Activated naive CD8-positive, alpha-beta T cell treated with anti-CD3 and anti-CD28 coated beads, Interleukin-2, amount 10 ng/mL, durations not matched to agents 7 days and 5 days (primary cell): ENCODE measurements at places on chromosomes 3 and 15.

GRCh38 chr3:49219132-49219531 is 47.7 kb downstream of the KLHDC8B start:
- DNase-seq: no peak

DNA sequence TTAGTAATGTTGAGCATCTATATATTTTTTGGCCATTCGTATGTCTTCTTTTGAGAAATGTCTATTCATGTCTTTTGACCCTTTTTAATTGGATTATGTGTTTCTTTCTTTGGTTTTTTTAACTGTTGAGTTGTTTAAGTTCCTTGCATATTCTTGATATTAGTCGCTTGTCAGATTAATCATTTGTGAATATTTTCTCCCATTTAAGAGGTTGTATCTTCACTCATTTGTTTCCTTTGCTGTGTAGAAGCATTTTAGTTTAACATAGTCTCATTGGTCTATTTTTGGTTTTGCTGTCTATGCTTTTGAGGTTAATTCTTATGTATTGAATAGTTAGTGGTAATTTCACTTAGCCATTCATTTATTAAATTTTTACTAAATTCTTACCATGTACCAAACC is 283.8 kb downstream of the ZPLD1 start:
- no peak for DNase-seq

GRCh38 chr3:58041826-58042324 is 33.7 kb downstream of the FLNB start:
- no peak for DNase-seq

DNA sequence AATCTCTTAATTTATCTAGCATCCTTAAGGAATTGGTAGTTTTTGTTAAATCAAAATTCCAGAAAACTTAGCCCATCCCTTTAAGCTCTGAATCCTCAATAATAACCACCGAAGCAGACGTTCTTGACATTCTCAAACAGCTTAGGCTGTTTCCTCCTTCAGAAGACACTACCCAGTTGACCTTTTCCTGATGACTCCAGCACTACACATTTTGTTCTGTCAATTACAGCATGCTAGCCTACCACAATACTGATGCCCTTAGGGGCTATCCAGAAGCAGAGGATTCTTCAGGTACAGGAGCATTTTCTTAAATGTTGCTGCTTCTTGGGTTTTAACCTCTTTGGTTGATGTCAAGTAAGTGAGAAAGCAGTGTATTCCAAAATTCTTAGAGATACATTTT is 33.4 kb downstream of the ETV5 start:
- no peak for DNase-seq

DNA sequence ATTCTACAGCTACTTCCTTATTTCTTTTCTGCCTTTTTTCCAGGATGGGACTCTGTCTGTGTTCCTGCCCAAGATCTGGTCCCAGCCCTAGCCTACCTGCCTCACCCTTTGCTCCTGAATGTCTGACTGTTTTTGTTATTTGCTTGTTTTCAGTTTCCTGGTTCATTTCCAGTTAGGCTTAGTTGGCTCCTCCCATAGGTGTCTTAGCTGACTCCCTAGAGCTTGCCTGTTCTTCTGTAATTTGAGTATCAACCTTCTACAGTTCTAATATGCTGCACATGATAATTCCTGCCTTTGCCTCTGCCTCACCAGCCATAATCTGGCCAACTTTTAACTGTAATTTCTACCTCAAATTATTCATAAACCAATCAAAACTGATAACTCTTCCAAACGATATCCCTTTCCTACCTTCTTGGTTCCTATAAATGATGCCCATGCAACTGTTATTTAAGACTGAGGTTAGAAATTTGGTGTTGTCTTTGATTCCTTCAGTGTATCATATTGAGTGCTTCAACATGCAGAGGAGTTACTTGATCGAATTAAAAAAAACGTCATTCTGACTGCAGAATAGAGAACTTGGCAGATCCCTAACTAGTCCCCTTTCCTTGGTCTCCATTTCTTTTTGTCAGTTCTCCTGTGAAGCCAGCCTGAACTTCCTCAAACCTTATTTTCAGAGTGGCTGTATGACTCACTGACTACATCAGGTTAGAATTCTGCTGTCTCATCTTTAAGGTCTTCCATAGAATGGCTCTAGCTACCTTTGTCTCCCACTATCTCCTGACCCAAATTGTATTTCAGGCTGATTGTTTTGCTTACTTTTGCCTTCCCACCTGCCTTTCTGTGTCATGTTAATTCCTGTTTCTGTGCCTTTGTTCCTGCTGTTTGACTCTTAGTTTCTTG is 8.4 kb downstream of the GOLM2 start:
- no peak for DNase-seq

DNA sequence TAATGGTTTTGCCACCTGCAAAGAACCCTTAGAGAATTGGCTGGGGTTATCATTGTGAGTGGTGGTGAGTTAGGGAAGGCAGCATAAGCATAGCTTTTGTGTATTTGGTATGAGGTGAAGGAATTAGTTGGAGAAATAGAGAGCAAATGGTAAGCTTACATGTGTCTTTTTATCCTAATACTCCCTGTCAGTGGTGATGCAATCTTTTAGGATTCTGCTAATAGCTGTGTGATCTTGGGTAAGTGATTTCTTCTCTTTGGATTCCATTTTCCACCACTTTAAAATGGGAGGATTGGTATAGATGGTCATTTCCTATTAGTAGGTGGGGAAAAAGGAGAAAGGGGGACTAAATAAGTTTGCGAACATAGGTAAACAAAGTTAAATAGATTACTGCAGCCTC is 30.9 kb downstream of the PIAS1 start:
- DNase-seq: no peak

DNA sequence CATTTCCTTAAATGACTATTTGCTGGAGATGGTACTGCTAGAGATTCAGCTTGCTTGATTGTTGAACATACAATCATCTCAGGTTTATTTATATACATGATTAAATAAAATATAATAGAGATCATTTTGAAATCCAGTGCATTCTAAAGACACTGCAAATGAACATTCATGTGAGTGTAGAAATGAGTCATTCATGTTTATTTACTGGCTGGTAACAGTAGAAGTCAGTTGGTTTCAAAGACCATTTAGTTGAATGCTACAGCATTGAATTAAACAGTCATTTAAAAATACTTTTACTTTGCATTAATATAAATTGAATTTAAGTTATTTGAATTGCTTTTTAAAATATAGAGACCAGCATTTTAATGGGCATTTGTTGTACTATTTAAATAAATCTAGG is 551.9 kb upstream of the GOLIM4 start:
- DNase-seq: no peak

- DNase-seq: no peak
Observed at GRCh38 chr3:177976866-177977265, 559.4 kb upstream of the KCNMB2 start.

GRCh38 chr3:9146367-9147071 is 102.9 kb downstream of the SRGAP3 start:
- DNase-seq: no peak

- DNase-seq: no peak
Observed at GRCh38 chr3:14151471-14152083, 26.7 kb downstream of the TMEM43 start.

DNA sequence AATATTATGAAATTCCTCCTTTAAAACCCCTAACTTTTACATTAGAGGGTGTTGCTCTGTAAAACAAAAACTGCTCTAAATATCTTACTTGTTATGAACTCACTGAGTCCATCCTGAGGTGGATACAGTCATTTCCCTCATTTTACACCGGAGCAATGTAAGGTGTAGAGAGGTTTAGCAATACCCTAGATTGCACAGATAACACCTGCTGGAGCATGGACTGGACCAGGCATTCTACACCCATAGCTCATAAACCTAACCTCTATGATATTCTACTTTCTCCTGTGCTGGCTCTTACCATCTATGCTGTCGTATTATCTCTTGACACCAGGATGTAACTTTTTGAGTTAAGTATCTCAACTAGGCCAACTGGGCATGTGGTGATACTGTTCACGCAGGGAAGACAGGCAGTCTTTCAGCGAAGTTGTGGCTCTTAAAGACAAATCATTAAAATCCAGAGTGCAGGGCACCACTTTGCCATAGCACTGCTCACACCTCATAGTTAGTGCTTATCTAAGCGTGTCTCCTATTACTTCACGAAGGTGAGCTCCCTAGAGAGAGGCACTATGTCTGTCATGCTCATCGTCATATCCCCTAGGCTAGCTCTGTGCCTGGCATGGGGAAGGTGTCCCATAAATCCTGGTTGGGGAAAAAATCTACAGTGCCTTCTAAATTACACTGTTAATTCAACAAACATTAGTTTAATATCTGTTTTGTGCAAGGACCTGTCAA is 100.1 kb upstream of the SLC2A2 start:
- DNase-seq: no peak

DNA sequence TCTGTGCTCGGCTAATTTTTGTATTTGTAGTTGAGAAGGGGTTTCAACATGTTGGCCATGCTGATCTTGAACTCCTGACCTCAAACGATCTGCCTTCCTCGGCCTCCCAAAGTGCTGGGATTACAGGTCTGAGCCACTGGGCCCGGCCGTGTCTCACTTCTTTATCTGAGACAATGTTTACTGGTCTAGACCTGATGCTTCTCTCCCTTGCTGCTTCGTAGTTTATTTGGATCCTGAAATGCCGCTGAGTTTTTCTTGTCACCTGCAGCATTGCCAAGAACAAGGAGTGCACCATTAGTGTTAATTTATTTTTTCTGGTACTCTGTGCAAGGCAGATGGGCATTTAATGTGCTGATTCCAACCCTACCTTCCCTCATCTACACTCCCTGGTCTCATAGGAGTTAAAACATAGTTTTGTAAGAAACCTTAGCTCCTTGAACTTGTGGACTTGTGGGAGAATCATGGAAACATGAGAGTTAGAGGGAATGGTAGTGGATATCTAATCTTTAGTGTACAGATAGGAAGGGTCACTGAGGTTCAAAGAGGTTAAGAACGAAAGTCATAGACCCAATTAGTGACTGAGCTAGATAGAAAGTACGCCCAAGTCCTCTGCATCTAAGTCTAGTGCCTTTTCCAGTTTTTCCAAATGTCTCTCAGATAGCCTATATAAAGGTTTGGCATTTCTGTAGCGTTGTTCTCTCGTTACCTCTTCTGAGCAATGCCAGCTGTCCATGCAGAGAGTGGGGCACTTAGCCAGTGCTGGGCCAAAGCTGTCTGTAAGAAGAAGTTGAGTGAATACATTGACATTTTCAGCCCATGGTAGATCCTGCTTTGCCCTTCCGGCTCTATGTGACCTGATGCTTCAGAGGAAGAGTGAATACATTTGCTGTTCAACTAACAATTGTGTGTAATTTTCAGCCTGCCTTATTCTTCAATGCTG is 244.1 kb downstream of the LPP start:
- no peak for DNase-seq

DNA sequence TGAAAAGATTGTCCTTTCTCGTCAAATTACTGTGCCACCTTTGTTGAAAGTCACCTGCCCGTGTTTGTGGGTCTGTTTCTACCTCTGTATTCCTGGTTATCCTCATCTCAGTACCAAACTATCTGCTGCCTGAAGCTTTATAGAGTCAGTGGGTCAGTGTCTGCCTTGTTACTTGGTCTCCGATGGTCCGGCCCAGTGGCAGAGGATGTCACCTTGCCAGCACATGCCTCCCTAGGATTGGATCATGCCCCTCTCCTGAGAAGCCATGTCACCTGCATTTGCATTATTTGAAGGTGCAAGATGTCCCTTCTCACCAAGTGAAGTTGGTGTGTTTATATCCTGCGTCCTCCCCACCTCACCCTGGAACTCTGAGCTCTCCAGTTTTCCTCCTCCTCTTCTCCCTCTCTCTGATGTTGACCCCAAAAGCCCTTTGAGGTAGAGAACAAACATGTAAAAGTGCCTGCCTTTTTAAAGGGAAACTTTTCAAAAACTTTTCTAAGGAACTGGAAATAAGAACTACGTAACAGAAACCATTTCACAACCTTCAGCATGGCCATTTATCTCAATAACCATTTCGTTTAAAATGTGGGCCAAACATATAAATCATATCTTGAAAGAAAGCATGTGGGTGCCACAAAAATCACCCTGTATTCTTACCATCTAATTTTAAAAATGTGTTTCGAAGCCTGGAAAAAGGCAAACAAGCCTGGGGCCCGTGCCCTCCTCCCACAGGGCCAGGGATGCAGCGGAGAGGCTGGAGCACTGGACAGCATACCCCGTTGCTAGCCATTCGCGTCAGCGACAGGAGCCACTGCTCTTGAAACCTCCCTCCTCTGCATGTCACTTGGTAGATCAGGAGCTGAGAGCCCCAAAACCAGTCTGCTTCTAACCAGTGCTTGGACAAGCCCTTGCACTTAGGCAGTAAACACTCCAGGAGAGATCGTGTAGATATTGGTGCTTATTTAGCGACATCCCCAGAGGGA is 102.1 kb downstream of the VGLL4 start:
- no peak for DNase-seq

GRCh38 chr3:186532598-186533072 is 11.5 kb downstream of the CRYGS start:
- DNase-seq: no peak

GRCh38 chr15:73867956-73868355 is 5.4 kb upstream of the TBC1D21 start:
- DNase-seq: no peak

DNA sequence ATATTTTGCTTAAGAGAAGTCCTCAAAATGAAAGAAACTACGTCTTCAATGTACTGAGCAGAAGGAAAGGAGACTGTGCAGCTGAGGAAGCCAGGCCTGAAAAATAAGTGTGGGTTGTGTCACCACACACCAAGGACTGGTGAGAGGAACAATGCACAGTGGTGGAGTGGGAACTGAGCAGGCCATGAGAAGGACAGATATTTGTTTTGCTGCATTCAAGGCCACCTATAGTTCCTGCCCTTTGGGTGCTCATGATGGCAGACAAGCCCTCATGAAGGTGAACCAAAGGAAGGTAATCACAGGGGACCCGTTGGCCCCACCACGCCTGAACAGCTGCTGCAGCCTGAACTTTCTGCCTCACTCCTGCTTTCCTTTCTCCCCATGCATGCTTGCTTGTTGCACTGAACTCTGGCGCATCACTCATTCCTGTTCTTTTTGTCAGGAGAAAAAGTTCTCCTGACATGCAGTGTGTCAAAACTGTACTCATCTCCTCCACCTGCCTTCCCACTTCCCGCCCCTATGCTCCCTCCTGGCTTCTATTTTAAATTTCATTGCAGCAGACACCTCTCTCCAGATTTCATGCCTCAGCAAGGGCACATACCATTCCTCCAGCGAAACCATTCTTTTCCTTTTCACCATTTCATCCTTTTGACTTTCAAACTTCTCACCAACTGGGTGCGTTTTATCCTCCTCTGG is 2.2 kb upstream of the RNF7 start:
- no peak for DNase-seq

- no peak for DNase-seq
Observed at GRCh38 chr15:56242576-56243162, 1.0 kb downstream of the RFX7 start.

GRCh38 chr3:37200141-37200540 is 25.8 kb upstream of the LRRFIP2 start:
- no peak for DNase-seq
